ENCODE measurements at places on chromosomes 2 and 18.

DNA sequence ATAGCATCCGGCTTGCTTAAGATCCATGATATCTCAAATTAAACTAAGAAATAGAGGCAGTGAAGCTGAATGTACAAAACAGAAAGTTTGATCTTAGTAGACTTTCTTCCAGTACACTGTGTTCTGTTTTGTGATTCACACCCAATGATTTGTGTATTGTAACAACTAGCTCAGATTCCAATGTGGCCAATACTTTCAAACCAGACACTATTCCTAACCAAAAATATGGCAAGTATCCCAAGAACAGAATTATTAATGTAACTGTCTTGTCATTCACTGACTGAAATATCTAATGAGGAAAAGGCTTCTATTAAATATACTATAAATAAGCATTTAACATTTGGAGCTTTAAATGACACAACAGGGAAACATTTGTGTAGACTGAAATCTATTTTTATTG lies 299.1 kb downstream of the NRXN1 start:
- no peak for DNase-seq

- no peak for DNase-seq
Measured at GRCh38 chr18:48228301-48228715, 180.9 kb downstream of the ZBTB7C start.

- peak; percentile 90 for DNase-seq
Measured at GRCh38 chr2:40251137-40251536, 200.8 kb downstream of the SLC8A1 start.

GRCh38 chr2:218875692-218876246 lies 4.9 kb upstream of the WNT10A start:
- DNase-seq = no peak

- DNase-seq = no peak
Measured at GRCh38 chr2:46001741-46002506, 295.3 kb upstream of the EPAS1 start.

- DNase-seq = no peak
Measured at GRCh38 chr2:240505910-240506309, 51.9 kb downstream of the ANKMY1 start.

All from NCI-H1105 (cell line).